ENCODE measurements at places on chromosomes 3 and 15. TPM values are rescaled to one million over a fixed set of nuclear protein-coding genes. Genes with fewer than 3 reads are reported as not detected.

- DNase-seq = no peak
Measured at GRCh38 chr3:113226491-113226890, 15.1 kb downstream of the BOC start.

DNA sequence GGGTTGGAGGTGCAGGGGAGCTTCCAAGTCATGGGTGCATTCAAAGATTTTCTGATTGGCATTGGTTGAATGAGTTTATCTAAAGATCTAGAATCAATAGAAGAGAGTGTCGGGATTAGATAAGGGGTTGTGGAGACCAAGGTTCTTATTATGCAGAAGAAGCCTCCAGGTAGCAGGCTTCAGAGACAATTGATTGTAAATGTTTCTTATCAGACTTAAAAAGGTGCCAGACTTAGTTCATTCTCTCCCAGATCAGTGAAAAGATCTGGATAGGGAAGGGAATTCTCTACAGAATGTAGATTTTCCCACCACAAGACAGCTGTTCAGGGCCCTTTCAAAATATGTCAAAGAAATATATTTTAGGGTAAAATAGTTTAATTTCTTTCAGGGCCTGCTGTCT lies 129.5 kb downstream of the LIPC start:
- DNase-seq = no peak

DNA sequence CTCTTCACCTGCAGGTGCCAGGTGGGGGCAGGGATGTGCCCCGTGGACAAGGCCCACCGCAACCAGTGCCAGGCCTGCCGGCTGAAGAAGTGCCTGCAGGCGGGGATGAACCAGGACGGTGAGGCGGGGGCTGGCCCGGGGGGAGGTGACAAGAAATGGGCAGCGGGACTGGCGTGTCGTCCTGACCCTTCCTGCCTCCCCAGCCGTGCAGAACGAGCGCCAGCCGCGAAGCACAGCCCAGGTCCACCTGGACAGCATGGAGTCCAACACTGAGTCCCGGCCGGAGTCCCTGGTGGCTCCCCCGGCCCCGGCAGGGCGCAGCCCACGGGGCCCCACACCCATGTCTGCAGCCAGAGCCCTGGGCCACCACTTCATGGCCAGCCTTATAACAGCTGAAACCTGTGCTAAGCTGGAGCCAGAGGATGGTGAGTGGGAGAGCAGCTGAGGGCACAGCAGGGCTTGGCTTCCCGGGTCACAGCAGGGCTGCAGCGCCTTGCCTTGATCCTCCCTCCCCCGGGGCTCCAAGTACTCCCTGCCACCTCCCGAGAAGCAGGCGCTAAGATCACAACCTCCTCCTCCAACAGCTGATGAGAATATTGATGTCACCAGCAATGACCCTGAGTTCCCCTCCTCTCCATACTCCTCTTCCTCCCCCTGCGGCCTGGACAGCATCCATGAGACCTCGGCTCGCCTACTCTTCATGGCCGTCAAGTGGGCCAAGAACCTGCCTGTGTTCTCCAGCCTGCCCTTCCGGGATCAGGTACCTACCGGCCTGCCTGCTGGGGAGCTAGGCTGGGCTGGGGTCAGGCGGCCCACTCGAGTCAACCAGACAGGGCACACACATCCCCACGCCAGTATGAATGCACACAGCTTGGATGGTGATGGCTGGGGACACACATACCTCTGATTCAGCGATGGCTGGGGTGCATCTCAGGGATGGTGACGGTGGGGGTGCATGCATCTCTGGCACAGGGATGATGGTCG lies 1.7 kb downstream of the NR2E3 start:
- no peak for DNase-seq

DNA sequence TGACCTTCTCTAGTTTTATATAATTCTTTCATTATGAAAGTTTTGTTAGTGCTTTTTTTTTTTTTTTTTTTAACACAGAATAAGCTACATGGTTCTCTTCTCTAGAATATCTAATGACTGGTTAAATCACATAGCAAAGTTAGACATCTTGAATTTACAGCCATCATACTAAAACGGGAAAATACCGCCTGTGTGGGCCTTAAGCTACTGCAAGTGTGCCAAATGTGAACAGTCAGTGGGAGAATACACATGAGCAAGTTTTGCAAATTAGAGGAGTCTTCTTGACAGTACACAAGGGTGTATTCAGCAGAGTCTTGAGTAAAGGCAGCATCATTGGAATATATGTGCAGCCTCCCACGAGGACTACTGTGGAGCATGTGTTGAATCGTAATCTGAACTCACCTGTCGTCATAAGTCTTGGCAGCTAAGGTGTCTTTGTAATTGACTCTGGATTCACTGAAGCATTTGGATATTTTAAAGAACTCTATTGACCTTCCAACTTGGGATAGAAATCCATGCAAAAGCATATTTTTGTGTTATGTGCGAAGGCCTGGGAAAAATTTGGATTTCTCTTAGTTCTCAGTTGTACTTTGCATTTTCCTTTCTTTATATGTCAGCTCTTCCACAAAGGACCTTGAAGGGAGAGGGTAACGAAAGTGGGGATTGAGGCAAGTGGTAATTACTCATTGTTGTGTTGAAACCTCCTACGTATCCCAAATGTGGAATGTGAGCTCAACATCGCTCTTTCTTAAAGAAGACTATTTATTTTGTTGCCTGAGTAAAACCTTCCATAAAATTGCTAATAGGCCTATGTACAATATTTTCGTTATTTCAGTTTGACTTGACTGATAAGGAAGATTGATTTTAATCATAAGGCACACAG lies 117.4 kb downstream of the ATG7 start:
- no peak for DNase-seq

GRCh38 chr3:149462581-149463011 lies 11.9 kb upstream of the TM4SF4 start:
- DNase-seq = no peak

DNA sequence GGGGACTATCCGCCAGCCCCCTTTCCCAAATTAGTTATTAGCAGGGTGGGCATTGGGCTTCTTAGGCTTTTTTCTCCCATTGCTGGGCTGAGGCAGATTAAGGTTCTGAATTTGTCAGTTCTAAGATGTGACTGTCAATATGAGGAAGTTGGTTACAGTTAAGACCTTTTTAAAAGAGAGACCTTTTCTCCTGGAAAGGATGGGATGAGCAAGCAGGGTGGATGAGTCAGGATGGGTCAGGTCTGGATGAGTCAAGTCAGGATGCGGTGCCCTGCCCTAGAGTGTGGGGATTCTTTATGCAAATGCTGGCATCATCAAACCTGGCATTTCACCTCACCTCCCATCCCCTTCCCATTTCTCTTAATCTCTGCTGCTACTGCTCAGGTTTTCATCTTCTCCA lies 1.9 kb downstream of the AEN start:
- DNase-seq = no peak

DNA sequence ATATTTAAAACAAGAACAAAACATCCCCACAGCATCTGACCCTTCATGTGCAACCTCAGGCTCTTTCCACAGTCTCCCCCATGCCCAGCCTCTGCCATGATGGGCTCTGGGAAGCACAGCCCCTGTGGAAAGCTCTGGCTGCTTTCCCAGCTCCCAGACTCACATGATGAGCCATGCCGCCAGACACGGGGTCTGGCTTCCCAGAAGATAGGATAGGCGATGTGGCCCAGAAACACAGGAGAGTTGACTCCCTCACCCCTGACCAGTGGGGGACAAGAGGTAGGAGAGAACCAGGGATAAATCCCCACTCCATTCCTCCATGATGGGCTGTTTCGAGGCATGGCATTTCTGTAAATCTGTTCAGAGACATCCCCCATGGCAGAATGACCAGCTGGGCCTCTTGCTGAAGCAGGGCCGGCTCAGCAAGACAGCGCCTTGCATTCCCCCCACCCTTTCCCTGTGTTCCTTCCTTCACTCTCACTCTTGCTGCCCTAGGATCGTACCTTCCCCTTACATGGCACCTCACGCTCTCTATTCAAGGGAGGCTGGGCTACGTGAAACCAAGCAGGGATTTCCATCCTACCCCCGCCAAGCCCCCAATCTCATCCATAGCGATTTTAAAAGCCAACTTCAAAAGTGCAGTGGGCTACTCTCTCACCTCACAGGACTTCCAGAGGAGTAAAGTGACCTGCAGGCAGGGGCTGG lies 192.4 kb downstream of the ABHD5 start:
- DNase-seq = no peak

GRCh38 chr3:191378142-191378812 lies 48.0 kb upstream of the UTS2B start:
- no peak for DNase-seq

- no peak for DNase-seq
Measured at GRCh38 chr15:81642451-81642990, 268.5 kb upstream of the TMC3 start.

GRCh38 chr15:52943746-52944145 lies 153.6 kb upstream of the ONECUT1 start:
- DNase-seq = no peak

- no peak for DNase-seq
Measured at GRCh38 chr3:177476921-177477435, 279.7 kb upstream of the TBL1XR1 start.

DNA sequence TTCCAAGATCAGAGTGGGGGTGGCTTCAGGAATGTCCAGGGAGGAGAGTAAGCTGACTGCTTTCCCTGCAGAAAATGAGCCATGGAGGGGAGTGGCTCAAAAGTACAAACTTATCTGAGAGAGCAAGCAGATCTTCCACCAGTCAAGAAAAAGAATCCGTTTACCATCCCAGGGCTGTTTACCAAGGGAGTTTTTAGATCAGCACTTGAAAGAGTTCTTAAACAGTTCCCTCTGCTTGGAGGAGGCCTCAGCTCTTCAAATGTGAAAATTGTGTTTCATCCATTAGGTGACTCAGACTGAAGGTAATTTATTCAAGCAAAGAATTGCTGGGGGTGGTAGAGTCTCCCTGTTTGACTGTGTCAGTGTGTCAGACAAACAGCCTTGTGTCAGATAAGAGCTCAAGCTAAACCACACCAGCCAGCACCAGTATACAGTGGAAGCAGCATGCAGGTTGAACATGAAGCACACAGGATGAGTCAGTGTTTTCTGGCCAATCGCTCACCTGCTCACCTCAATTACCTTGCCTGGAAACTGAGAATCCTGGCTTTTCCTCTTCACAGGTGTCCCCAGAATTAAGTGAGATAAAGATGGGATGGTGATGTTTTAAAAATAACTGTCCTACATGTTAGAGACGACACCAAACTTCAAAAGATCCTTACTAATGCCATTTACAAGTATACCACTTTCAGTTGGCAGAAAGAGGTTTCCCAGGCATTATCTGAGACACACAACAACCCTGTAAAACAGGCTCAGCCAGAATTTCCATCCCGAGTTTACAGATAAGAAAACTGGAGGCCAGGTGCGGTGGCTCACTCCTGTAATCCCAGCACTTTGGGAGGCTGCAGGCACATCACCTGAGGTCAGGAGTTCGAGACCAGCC lies 21.7 kb downstream of the SH3BP5 start:
- DNase-seq = no peak

- no peak for DNase-seq
Measured at GRCh38 chr15:50051811-50052419, 67.1 kb downstream of the ATP8B4 start.

GRCh38 chr15:95261546-95261945 lies 1030.2 kb downstream of the MCTP2 start:
- DNase-seq = no peak

DNA sequence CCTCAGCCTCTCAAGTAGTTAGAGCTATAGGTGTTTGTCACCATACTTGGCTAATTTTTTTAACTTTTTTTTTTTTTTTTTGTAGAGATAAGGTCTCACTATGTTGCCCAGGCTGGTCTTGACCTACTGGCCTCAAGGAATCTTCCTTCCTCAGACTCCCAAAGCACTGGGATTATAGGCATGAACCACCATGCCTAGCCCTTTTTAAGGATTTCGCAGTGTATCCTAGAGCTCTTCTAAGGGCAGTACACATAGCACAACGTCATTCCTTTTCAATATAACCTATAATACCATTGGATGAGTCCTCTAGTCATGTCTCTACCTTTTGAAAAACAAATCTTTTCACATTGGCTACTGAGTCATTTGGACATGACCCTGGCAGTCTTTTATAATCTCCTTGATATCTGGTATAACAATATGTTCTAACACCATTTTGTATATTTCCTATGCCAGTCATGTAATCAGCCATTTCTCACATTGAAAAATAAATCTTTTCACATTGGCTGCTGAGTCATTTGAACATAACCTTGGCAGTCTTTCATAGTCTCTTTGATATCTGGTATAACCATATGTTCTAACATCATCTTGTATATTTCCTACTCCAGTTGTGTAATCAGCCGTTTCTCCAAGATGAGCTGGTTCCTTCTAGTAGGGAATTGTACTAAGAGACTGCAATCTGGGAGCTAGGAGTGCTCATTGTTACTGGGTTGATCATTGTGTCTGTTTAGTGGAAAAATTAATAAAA lies 944.7 kb downstream of the MCTP2 start:
- DNase-seq = no peak

GRCh38 chr15:92656089-92656488 lies 514 bp upstream of the FAM174B start:
- no peak for DNase-seq

- no peak for DNase-seq
Measured at GRCh38 chr3:31384117-31384516, 148.6 kb upstream of the STT3B start.

DNA sequence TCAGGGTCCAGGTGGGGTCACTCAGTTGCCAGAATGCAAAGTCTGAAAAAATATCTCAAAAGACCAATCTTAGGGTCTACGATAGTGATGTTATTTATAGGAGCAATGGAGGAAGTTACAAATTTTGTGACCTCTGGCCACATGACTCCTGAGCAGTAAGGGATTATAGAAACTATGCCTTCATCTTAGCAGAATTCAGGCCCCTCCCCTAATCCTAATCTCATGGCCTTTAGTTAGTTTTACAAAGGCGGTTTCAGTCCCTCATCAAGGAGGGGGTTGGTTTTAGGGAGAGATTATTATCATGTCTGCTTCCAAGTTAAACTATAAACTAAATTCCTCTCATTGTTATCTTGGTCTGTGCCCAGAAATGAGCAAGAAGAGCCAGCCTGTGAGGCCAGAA lies 5.9 kb upstream of the DCP1A start:
- DNase-seq = no peak

- DNase-seq = no peak
Measured at GRCh38 chr3:78736863-78737262, 1030.9 kb downstream of the ROBO1 start.

DNA sequence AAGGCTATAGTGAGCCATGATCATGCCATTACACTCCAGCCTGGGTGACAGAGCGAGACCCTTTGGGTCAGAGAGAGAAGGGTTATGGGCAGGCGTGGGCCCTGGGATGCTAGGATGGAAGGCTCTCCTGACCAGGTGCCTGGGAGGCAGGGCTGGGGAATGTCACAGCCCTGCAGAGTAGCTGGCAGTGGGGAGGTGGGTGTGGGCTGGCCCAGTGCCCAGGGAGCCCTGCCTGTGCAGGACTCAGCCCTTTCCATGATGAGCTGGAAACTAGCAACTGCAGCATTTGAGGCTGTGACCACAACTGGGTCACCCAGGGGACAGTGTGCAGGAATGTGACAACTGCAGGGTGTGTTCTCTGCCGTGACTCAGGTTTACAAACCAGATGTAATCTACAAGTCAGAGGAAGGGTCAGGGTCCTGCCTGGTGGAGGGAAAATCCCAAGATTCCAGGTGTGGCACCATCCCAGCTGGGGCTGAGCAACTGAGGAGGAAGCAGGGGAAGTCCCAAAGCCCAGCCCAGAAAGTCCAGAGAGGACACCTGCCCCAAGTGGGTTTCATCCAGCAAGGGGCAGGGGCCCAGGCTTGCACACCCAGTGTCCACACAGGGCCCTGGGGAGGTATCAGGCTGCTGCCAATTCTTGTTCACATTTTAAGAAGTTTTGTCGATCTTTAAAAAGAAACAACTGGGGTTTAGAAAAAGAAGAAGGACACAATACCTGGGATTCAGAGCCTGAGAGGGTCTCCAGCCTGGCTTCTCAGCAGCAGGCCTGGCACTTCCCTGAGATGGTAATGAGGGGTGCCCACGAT lies 45.5 kb downstream of the SLC28A1 start:
- no peak for DNase-seq

CLDN1 gene
- 1.1 TPM for total RNA-seq

KBTBD8 gene
- 4.1 TPM for total RNA-seq

TMEM212 gene
- not detected for total RNA-seq

ELP6 gene
- total RNA-seq = 8.3 TPM
